ENCODE measurements at places on chromosomes 5 and 9. TPM values are rescaled to one million over a fixed set of nuclear protein-coding genes. Genes with fewer than 3 reads are reported as not detected.

PDLIM4 gene
- total RNA-seq: 51.5 TPM

TAF1L gene
- 0.06 TPM for total RNA-seq

TCOF1 gene
- total RNA-seq: 26.2 TPM

SPINK6 gene
- not detected for total RNA-seq

DNA sequence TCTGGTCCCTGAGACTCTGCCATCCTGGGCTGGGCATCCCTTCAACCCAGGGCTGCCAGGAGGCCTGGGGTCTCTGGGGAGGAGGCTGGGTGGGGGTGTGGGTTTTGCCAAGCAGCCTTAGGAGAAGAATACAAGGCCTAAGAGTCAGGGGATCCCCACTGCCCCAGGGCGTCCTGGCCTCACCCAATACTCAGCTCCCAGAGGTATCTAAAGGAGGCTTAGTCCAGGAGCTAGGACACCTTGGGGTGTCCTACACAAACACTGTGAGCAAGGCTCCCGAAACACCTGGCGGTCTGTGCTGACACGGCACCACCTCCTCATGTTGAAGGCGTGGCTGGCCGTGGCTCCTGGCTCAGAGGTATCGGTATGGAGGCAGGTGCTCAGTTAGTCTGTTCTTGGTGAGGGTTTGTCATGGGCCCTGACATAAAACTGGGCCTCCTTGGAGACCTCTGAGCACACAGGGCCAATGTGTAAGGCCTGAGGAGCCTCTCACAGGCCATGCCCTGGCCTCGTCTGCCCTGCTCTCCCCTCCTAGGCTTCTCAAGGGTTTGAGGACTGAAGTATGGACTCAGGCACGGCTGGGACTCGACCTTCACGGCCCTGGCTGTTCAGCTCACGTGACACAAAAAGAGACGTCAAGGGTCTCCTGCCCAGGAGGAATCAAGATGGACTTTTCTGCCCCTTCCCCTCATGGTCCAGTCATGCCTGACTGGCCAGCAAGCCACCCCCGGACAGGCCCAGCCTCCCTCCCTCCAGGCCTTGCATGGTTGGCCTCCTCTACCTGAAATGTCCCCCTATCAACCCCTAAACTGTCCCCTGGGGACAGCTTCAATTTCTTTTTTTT, 277.3 kb downstream of the FSTL4 start:
- peaks cover 1% of the 10 kb centered on the region for H3K27me3 ChIP-seq
- H3K36me3 ChIP-seq: no peaks in the 10 kb centered on the region
- peak; percentile 27 for DNase-seq
- no peak overlapping the region for H3K4me3 ChIP-seq
- no peak overlapping the region for H3K27ac ChIP-seq

GRXCR2 gene
- not detected for total RNA-seq

DNA sequence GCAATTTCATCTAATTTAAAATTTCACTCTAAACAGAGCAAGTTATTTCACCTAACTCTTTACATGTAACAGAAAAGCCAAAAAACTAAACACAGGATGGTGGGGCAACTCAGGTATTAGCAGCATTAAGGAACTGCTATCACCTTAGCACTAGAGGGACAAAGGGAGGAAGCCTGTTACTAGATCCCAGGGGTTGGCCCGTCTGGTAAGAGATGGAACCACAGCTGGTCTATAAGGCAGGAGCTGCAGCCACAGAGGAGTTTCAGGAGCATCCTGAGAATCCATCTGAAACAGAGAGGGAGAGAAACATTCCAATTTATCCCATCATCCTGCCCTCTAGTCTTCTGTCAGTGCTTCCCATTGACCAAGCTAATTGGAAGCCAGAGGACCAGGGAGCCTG, 300.3 kb downstream of the MRPS30 start:
- H3K4me3 ChIP-seq: no peak overlapping the region
- H3K4me1 ChIP-seq: no peaks in the 10 kb centered on the region
- no peak overlapping the region for H3K27ac ChIP-seq
- H3K27me3 ChIP-seq: no peaks in the 10 kb centered on the region
- H3K36me3 ChIP-seq: no peaks in the 10 kb centered on the region

GDNF gene
- 0.24 TPM for total RNA-seq

DNA sequence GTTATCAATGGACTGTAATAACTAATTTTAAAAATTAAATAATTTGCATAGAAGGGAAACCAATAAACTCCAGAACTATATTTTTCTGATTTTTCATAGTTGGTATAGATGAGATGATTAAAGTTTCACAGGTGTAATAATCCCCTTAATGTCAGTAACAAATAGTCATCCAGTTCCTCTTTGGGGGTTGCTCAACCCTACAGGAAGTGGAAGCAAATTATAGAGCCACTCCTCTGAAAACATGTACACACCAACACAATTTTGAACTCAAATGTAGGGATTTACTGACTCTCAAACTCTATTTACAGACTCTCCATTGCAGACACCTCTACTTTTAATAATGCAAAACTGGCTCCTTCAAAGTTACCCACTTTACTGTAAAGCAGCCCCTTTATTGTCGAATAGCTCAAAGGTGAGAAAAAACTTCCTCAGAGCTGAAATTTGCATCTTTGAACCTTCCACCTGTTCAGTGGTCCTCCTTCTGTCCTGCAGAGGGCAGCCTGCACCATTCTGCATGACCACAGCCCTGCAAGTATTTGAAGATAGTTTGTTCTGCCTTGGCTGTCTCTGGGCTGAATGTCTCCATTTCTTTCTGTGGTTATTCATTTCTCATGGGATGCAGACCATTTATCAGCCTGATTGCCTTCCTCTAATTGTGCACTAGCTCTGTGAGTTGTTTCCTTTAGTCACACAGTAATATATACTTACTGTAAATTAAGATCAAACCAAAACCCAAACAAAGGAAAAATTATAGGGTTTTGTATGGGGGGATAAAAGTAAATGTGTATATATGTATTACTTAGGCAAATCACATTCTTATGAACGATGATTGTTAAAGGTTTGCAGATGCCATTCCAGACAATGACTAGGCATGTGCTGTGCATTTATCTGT, 383.2 kb upstream of the SGCD start:
- no peaks in the 10 kb centered on the region for H3K27me3 ChIP-seq
- H3K4me3 ChIP-seq: no peak overlapping the region
- no peak overlapping the region for H3K27ac ChIP-seq
- H3K4me1 ChIP-seq: no peaks in the 10 kb centered on the region

FAM163B gene
- not detected for total RNA-seq

CCIN gene
- 0.99 TPM for total RNA-seq

DNA sequence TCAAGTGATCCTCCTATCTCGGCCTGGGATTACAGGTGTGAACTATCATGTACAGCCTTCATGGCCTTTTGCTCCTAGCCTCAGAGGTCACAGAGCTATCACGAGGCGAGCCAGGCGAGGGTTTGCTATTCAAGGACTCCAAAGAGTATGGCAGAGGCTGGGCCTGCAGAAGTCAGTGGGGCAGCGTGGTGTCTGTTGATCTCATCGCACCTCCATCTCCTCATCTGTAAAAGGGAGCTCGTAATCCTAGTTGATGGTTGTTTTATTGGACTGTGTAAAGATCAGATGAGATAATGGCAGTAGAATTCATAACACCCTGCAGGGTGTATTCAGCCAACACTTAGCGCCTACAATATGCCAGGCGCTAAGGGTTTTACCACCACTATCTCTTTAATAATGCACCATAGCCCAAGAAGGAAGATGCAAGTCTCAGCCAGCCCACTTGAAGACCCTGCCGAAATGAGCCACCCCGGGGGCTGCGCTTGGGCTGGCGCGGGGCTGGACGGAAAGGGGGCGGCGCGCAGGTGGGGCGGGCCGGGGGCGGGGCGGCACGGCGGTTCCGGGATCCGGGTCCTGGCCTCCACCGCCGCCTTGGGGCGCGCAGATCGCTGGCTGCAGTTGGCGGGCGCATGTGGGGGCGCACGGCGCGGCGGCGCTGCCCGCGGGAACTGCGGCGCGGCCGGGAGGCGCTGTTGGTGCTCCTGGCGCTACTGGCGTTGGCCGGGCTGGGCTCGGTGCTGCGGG, at the start of gene GALNT12:
Gene GALNT12 (plus strand): TSS at position 601 of the 744 bp plus-strand sequence. CDS start 29 bp downstream, at position 630.
- no peaks in the 10 kb centered on the region for H3K27me3 ChIP-seq
- no peak for DNase-seq
- H3K4me3 ChIP-seq: peak within 1 kb of the TSS; percentile 93
- H3K4me1 ChIP-seq: no peaks in the 10 kb centered on the region

DNA sequence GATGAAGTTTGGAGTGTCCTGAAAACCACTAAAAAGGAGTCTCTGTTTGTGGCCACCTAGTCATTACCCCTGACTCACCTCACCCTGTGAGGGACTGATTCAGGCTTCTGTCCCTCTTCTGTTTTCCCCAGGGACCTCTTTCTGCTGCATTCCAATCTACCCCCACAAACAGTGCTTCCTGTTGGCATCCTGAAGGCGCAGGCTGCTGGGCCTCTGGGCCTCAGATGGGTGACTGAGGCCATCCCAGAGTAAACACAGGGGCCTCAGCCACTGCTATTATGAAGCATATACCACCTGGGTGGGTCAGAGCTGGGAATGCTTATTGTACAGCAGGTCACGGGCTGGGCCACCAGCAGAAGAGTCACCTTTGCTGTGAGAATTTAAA, 20.0 kb downstream of the MORN5 start:
- H3K36me3 ChIP-seq: no peaks in the 10 kb centered on the region
- H3K27ac ChIP-seq: no peak overlapping the region
- H3K4me1 ChIP-seq: no peaks in the 10 kb centered on the region
- no peaks in the 10 kb centered on the region for H3K27me3 ChIP-seq

OR1J2 gene
- not detected for total RNA-seq

- no peaks in the 10 kb centered on the region for H3K27me3 ChIP-seq
- no peak for DNase-seq
- no peaks in the 10 kb centered on the region for H3K4me1 ChIP-seq
- H3K4me3 ChIP-seq: no peak overlapping the region
- no peak overlapping the region for H3K27ac ChIP-seq
These were observed 177.1 kb upstream of the SPRY4 start for GRCh38 chr5:142501890-142502289.

DNA sequence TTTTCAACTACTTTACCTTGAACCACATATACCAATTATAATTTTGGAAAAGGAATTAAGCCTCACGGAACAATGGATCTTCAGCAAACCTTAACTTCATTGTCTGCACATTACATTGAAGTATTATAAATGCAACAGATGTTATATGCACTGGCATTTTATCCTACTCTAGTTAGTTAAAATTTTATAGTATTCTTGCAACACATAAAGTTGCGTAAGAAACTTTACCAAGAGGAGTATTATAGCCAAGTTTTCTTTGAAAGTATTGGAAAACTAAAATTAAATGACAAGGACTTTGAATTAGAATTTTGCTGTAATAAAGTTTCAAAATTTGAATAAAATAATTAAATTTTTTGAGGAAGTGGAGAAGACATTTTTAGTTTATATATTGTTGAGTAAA, 63.4 kb upstream of the SREK1 start:
- H3K27ac ChIP-seq: no peak overlapping the region
- no peak for DNase-seq
- H3K4me1 ChIP-seq: no peaks in the 10 kb centered on the region
- no peaks in the 10 kb centered on the region for H3K27me3 ChIP-seq
- H3K36me3 ChIP-seq: no peaks in the 10 kb centered on the region
- H3K4me3 ChIP-seq: no peak overlapping the region

ZNG1F gene
- total RNA-seq: 4.0 TPM

- no peak overlapping the region for H3K27ac ChIP-seq
- no peaks in the 10 kb centered on the region for H3K4me1 ChIP-seq
- H3K4me3 ChIP-seq: no peak overlapping the region
- no peaks in the 10 kb centered on the region for H3K27me3 ChIP-seq
- no peak for DNase-seq
These were observed 210.9 kb downstream of the FRMD3 start for GRCh38 chr9:83327323-83327722.

DNA sequence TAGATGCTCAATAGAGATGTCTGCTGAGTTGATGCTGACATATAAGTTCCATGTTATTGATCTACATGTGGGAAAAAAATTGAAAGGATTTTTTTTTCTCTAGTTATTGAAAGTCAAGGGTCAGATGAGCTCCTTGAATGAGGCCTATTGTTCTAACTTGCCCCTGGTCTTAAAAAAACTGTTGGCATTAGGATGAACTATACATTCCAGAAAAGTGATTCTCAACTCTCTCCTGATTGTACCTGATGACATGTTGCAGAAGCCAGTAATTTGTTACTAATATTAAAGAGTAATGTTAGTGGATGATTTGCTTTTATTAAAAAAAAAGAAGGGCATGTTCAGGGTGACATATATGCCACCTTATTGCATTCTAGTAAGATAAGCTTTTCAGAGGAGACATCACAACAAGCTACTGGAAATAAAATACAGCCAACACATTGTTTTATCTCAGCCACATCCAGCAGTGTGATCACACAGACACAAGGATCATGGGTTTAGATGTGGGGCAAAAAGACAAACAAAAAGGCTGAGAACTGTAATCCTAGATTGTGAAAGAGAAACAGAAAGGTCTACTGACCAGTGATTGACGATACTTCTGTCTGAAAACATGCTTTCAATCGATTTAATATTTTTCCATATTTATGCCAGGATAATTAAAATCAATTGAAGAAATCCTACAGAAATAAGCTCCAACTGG, 1314.1 kb upstream of the C9orf72 start:
- no peak overlapping the region for H3K4me3 ChIP-seq
- H3K4me1 ChIP-seq: no peaks in the 10 kb centered on the region
- no peaks in the 10 kb centered on the region for H3K36me3 ChIP-seq
- H3K27ac ChIP-seq: no peak overlapping the region
- DNase-seq: no peak
- H3K27me3 ChIP-seq: no peaks in the 10 kb centered on the region

GRCh38 chr9:110334871-110335270, 2.8 kb downstream of the TXNDC8 start:
- H3K4me1 ChIP-seq: no peaks in the 10 kb centered on the region
- H3K36me3 ChIP-seq: no peaks in the 10 kb centered on the region
- no peak for DNase-seq
- H3K4me3 ChIP-seq: no peak overlapping the region
- H3K27me3 ChIP-seq: no peaks in the 10 kb centered on the region

CDK7 gene
- total RNA-seq: 22.0 TPM

C9orf50 gene
- total RNA-seq: 0.62 TPM

DNA sequence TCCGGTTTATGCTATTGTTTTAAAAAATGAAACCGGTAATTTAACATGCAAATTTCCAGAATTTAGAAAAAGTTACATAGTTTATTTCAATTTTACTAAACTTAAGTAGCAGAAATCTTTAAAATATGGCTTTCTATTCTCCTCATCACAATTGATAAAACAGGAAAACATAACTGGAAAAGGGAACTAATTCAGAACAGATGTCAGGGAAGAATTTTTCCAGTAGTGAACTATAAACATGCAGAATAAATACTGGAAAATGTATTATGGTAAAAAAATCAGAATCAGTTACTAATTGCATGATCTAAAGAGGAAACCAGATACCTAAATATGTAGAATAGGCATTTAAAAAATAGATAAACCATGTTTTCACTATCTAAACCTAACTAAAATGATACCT, 7.3 kb upstream of the NR4A3 start:
- no peak overlapping the region for H3K4me3 ChIP-seq
- H3K36me3 ChIP-seq: peaks cover 3% of the 10 kb centered on the region
- no peak for DNase-seq
- H3K27ac ChIP-seq: no peak overlapping the region
- H3K27me3 ChIP-seq: no peaks in the 10 kb centered on the region
- no peaks in the 10 kb centered on the region for H3K4me1 ChIP-seq

OSMR gene
- 164 TPM for total RNA-seq
